H7 (cell line): ENCODE measurements at places on chromosomes 7 and 10. TPM values are rescaled to one million over a fixed set of nuclear protein-coding genes. Genes with fewer than 3 reads are reported as not detected.

CC2D2B gene
- total RNA-seq = 0.07 and 0.35 TPM in 2 replicates

DNA sequence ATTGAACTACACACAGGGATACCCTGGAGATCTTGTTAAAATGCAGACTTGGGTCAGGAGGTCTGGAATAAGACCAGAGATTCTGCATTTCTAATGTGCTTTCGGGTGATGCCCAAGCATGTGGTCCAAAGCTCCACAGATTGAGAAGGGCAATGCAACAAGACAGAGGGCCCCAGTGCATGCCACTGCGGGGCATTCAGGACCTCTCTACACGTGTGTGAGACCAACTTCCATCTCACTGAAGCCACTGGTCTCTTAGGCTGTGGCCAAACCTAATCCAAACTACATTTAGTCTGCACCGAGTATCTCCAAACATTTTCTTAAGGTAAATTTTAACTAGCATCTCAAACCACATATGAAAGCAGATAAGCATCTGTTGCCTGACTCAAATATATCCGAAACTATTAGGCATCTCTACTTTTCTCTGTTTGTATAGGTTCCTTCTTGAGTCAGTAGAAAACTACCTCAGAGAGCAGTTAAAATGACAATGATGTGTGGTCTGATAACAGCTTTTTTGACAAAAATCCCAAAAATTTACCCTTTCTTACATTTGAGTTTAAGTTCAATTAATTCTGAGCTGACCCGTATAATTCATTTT, 107.5 kb downstream of the ELMO1 start:
- DNase-seq = no peak

DNA sequence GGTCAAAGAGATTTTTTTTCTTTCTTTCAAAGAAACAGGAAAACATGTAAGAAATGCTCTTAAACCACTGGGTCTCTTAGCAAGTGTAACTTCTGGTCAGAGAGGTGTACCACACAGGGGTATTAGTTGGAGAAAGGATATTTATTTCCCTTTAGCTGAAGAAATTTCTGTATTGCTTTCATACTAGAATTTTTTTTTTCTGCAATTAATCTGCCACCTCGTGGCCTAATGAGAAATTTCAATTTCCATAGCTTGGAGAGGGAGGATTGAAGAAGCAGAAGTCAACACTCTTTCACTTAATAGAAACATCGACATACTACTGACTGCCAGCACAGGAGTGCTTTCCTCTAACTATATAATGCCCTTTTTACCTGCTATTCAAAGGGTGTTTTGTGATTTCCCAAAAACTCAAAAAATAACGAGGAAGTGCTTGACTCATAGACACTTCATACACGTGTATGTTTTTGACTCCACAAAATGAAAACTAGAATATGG, 177.6 kb upstream of the NAMPT start:
- no peak for DNase-seq

DNA sequence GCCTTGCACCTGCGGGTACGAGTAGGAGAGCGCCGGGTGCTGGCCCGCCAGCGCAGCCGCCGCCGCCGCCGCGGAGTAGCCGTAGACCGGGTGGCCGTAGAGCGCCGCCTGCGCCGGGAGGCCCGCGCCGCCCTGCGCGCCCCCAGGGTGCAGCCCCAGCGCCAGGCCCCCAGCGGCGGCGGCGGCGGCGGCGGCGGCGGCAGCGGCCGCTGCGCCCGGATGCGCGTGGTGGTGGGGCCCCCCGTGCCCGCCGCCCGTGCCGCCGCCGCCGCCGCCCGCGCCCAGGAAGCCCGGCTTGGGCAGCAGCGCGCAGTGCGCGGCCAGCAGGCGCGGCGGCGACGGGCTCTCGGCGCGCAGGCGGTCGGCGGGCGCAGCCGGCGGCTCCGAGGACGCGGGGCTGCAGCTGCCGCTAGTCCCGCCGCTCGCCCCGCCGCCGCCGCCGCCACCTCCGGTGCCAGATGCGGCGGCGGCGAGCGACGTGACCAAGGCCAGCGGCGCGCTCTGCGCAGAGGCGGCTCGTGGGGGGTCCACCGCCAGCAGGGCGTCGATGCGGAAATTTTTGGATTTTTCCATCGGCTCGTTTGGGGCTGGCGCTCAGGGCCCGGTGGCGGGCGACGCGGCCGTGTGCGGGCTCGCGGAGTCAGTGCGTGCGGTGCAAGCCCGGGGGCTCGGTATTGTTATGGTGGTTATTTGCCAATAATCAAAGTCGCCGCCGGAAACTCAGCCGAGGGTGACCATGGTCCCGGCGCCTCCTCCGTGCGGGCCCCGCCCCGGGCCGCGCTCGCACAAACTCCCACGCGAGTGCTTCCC, 480 bp downstream of the MNX1 start:
- DNase-seq = peak; percentile 79

DNA sequence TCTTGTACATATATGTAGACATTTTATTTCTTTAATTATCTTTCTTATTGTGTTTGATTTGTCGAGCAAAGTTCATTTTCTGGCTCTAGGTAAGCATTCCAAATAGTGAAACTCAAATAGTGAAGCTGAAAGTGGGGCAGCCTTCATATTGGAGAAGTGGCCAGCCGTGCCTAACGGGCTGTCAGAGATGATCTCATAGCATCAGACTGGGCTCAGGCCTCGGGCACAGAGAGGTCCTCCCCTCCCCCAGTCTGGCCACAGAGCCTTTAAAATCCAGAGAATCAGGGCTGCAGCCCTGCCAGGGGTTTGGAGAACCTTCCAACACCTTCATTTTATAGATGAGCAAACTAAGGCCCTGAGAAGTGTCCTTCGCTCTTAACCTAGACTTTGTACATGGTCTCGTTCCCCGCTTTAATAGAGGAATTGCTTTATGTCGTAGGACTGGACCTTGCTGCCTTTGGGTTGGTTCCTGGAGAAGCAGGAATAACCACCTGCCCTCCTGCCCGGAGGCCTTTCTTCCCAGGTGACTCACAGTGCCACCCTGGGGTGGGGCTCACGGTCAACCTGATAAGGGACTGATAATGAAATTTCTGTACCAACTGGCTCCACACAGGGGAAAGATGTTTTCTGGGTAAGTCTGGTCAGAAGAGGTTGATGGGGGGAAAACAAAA, 7.3 kb downstream of the TSPAN15 start:
- no peak for DNase-seq
